ENCODE measurements at places on chromosomes 3 and 15.

- DNase-seq: no peak
Observed at GRCh38 chr15:36498916-36499315, 80.5 kb upstream of the CDIN1 start.

- DNase-seq: no peak
Observed at GRCh38 chr3:165491487-165491886, 295.3 kb upstream of the SLITRK3 start.

DNA sequence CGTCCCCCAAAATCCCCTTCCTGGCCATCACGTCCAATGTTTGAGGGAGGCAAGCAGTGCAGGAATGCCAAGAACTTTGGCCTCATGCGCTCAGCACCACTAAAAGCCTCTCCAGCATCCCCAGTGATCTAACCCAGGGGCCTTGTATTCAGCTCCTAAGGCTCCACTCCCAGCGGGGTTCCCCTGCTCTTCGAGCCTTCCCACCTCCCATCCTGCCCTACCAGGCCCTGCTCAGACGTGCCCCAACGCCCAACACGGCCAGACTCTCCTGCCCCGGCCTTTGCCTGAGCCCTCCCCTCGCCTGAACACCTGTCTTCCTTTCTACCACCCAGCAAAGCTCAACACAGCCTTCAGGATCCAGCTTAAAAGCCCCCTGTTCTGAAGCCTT, 30.5 kb downstream of the PLXND1 start:
- peak; percentile 51 for DNase-seq

- no peak for DNase-seq
Observed at GRCh38 chr15:47861111-47861903, 144.0 kb downstream of the SEMA6D start.
